ENCODE measurements at places on chromosomes 5 and 9. TPM values are rescaled to one million over a fixed set of nuclear protein-coding genes. Genes with fewer than 3 reads are reported as not detected.

GRCh38 chr5:77168879-77169244, 41.6 kb upstream of the PDE8B start:
- H3K4me3 ChIP-seq: peak overlapping the region; percentile 51
- H3K4me1 ChIP-seq: peaks cover 11% of the 10 kb centered on the region
- peak overlapping the region; percentile 80 for H3K27ac ChIP-seq
- DNase-seq: no peak
- H3K27me3 ChIP-seq: no peaks in the 10 kb centered on the region

DNA sequence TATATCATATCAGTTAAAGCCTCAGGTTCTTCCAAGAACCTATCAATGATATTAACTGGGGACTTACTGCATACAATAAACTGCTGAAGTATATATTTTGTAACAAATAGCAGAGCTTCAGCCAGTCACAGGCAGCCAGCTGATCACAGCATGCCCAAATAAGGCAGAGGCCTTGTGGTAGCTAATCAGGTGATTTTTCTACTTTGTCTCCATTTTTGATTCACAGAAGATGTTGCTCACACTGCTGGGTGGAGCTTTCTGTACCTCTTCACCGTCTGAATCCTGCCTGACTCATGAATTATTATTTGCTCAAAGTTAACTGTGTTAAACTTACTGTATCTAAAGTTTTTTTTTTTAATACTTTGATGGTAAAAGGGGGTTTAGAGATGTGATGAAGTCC, 357.4 kb downstream of the PSAT1 start:
- peaks cover 2% of the 10 kb centered on the region for H3K27me3 ChIP-seq
- no peaks in the 10 kb centered on the region for H3K4me1 ChIP-seq
- H3K4me3 ChIP-seq: no peak overlapping the region

Gene PRRC2B
- total RNA-seq: 300 TPM

DNA sequence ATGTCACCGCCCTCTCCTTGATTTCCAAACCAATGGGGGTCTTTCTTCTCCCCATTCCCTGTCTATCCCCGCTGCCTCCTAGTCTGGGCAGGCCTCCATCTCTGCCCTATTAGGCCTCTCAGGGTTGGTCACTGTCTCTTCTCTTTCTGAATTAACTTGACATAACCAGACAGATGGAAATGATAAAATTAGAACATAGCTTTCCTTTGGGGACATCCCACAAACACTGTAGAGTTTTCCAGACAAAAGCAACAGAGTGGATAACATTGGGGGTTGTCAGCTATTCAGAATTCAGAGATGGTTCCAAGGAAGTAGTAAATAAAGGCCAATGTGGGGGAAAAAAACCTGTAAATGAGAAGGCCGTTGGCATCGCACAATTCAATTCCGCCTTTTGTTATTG, 24.7 kb downstream of the LHX6 start:
- peaks cover 7% of the 10 kb centered on the region for H3K4me1 ChIP-seq
- no peak overlapping the region for H3K4me3 ChIP-seq
- no peak overlapping the region for H3K27ac ChIP-seq
- DNase-seq: no peak

DNA sequence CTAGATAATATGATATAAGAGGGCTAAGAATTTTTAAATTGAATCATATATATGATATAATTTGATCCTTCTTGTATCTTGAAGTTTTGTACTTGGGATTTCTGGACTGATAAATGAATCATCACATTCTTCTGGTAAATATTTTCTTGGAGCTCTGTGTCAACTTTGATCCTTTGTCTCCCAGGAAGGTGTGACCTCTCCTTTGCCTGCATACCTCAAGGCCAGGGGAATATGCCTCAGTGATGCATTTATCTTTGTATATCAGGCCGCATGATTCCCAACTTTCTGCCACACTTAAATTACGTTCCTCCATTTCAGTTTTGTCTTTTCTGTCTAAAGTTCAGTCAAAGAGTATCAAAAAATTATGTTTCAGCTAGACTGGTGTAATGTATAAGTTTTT, 101.2 kb downstream of the NLN start:
- H3K36me3 ChIP-seq: peaks cover 10% of the 10 kb centered on the region
- DNase-seq: no peak
- no peak overlapping the region for H3K27ac ChIP-seq
- H3K27me3 ChIP-seq: no peaks in the 10 kb centered on the region

- H3K4me3 ChIP-seq: no peak overlapping the region
- H3K4me1 ChIP-seq: no peaks in the 10 kb centered on the region
- H3K27me3 ChIP-seq: peaks cover 2% of the 10 kb centered on the region
- H3K36me3 ChIP-seq: peaks cover 2% of the 10 kb centered on the region
- no peak for DNase-seq
Measured at GRCh38 chr5:31825518-31826068, 186.7 kb downstream of the PDZD2 start.

- H3K27me3 ChIP-seq: no peaks in the 10 kb centered on the region
- H3K27ac ChIP-seq: no peak overlapping the region
- no peaks in the 10 kb centered on the region for H3K36me3 ChIP-seq
- H3K4me3 ChIP-seq: no peak overlapping the region
- no peak for DNase-seq
Measured at GRCh38 chr9:38337181-38337580, 55.3 kb upstream of the ALDH1B1 start.

Gene PCDHGA9
- total RNA-seq: 2.2 TPM

DNA sequence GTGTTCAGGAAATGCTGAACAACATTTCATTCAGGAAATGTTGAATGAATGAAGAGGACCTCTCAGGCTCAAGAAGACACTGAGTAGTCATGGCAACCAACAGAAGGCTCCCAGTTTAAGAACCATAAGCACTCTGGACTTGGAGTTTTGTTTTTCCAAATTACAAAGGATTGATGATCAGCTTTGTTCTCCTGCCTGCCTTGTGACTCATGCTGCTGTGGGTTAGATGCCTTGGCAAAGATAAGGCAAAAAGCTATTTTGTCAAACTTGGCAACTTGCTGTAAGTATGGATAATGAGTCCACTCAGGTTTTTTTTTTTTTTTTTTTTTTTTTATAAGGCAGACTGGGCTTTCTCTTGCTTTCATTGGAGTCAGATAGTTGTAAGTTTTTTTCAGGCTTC, 365.0 kb downstream of the TMEM232 start:
- H3K27ac ChIP-seq: no peak overlapping the region
- H3K27me3 ChIP-seq: no peaks in the 10 kb centered on the region
- no peak for DNase-seq
- H3K36me3 ChIP-seq: no peaks in the 10 kb centered on the region

Gene UGT3A2
- total RNA-seq: 0.86 TPM

- no peak overlapping the region for H3K4me3 ChIP-seq
- H3K27ac ChIP-seq: no peak overlapping the region
- peaks cover 22% of the 10 kb centered on the region for H3K27me3 ChIP-seq
- no peak for DNase-seq
Measured at GRCh38 chr5:139915266-139915665, 119.7 kb downstream of the PSD2 start.

DNA sequence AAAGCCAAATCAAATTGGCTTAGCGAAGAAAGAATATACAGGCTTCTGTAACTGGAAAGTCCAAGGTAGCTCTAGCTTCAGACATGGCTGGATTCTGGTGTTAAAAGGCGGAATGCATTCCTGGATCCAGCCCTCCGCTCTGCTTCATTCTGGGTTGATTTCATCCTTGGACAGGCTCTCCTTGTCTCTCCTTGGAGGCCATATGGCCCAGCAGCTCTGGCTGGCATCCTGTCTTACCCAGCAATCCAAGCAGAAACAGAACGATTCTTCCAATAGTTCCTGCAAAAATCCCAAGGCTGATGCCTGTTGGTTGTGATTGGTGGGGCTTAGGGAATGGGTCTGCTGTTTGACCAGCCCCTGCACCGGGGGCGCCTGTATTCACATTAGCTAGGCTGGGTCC, 37.0 kb upstream of the SAP30L start:
- no peak for DNase-seq
- peaks cover 14% of the 10 kb centered on the region for H3K4me1 ChIP-seq
- no peak overlapping the region for H3K27ac ChIP-seq
- H3K27me3 ChIP-seq: peaks cover 11% of the 10 kb centered on the region
- H3K36me3 ChIP-seq: no peaks in the 10 kb centered on the region
- no peak overlapping the region for H3K4me3 ChIP-seq

- DNase-seq: no peak
- no peak overlapping the region for H3K4me3 ChIP-seq
- no peaks in the 10 kb centered on the region for H3K27me3 ChIP-seq
- H3K27ac ChIP-seq: no peak overlapping the region
- peaks cover 3% of the 10 kb centered on the region for H3K36me3 ChIP-seq
- no peaks in the 10 kb centered on the region for H3K4me1 ChIP-seq
Measured at GRCh38 chr9:5326893-5327548, 12.7 kb downstream of the RLN1 start.

- DNase-seq: no peak
- H3K4me3 ChIP-seq: no peak overlapping the region
- H3K27me3 ChIP-seq: no peaks in the 10 kb centered on the region
Measured at GRCh38 chr9:89461265-89461664, 36.6 kb downstream of the SEMA4D start.

DNA sequence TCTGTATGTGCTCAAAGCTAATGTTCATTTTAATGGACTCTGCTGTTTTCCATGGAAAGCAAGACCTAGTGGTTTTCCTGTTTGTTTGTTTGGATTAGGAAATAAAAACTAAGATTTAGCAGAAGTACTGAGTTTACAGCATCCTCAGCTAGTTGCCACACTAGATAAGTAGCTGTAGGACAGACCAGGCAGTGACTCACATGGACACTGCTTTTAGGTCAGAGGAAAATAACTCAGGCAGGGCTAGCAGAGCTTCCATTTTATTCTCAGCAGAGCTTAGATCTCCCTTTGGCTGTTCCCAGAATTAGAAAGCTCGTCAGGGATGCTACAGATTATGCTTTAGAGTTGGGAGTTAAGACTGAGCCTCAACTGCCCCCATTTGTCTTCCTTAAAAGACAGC, 204.4 kb downstream of the SH3GL2 start:
- no peak overlapping the region for H3K4me3 ChIP-seq
- DNase-seq: no peak
- H3K36me3 ChIP-seq: no peaks in the 10 kb centered on the region
- no peak overlapping the region for H3K27ac ChIP-seq

Gene NR5A1
- 0.26 TPM for total RNA-seq

DNA sequence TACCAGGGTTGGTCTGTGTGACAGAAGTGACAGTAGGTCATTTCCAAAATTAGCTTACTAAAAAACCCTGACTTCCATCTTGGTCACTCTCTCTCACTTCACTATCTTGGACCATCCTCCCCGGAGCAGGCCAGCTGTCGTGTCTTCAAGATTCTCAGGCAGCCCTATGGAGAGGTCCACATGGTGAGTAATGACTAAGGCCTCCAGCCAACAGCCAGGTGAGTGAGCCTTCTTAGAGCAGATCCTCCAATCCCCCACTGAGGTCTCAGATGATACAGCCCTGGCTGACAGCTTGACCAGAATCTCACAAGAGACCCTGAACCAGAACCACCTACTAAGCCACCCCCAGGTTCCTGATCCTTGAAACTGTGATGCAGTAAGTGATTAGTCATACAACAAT, 92.0 kb downstream of the DCP2 start:
- H3K27ac ChIP-seq: no peak overlapping the region
- no peaks in the 10 kb centered on the region for H3K27me3 ChIP-seq
- DNase-seq: no peak
- H3K36me3 ChIP-seq: peaks cover 13% of the 10 kb centered on the region
- H3K4me3 ChIP-seq: no peak overlapping the region

DNA sequence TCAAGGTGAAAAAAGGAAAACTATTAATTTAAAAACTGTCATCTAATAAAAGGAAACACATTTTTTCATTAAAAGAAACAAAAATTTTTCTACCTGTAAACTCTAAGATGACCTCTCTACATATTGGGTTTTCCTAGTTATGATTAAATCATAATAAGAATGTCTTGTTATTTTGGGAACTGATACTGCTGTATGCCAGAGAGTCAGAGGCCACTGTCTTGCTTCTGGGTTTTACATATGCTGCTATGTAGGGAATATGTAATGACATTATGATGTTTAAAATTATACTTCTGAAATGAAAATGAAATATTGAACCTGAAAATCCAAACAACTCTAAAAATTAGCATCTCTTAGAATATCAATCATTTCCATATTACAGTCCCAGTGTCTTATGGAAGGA, 63.7 kb downstream of the FEM1C start:
- H3K36me3 ChIP-seq: no peaks in the 10 kb centered on the region
- H3K4me1 ChIP-seq: no peaks in the 10 kb centered on the region
- no peak for DNase-seq

GRCh38 chr9:15295761-15296405, 11.1 kb downstream of the TTC39B start:
- H3K27ac ChIP-seq: peak overlapping the region; percentile 27
- H3K4me3 ChIP-seq: peak overlapping the region; percentile 40
- peaks cover 24% of the 10 kb centered on the region for H3K36me3 ChIP-seq
- DNase-seq: no peak
- H3K27me3 ChIP-seq: no peaks in the 10 kb centered on the region
- H3K4me1 ChIP-seq: peaks cover 17% of the 10 kb centered on the region

Gene TBC1D2
- total RNA-seq: 20.9 TPM

DNA sequence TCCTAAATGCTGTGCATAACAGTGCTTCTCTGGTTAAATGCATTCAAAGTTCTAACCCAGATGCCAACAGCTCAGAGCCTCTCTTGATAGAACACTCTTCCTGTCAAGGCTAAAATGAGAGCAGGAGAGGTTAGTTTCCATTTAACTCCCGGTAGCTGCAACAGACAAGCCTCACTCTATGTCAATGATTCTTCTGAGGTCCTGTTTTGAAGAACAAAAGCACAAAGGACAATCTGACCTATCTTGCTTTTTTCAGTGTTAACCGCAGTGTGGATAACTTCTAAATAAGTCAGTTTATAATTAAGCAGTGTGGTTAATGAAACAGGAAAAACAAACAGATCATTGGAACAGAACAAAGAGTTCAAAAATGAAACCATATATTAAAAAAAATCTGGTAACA, 80.7 kb downstream of the ANKRD55 start:
- no peak overlapping the region for H3K27ac ChIP-seq
- DNase-seq: no peak
- H3K27me3 ChIP-seq: no peaks in the 10 kb centered on the region
- H3K4me3 ChIP-seq: no peak overlapping the region
- H3K36me3 ChIP-seq: no peaks in the 10 kb centered on the region

Gene PRLR
- total RNA-seq: 6.7 TPM

- no peak overlapping the region for H3K27ac ChIP-seq
- peaks cover 37% of the 10 kb centered on the region for H3K36me3 ChIP-seq
- peaks cover 3% of the 10 kb centered on the region for H3K4me1 ChIP-seq
- DNase-seq: no peak
- H3K4me3 ChIP-seq: no peak overlapping the region
Measured at GRCh38 chr5:14306329-14306815, 163.2 kb downstream of the TRIO start.

DNA sequence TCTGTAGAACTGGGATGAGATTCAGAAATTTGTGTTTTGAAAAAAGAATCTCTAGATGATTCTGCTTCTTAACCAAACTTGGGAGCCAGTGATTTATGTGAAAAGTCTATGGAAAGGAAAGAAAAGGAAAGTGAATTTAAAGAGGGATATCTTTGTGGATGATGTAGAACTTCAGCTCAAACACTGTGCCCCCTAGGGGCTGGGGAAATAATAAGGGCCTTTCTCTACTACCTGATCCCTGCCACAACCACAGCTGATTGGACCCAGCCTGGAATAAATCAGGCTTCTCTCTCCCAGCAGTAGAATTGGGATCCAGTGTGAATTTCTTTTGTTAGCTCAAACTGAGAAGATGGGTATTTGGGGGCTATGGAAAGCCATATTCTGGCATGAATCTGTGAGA, 155.0 kb downstream of the PRELID2 start:
- peaks cover 9% of the 10 kb centered on the region for H3K4me1 ChIP-seq
- no peaks in the 10 kb centered on the region for H3K27me3 ChIP-seq
- no peak for DNase-seq
- no peak overlapping the region for H3K27ac ChIP-seq
- no peak overlapping the region for H3K4me3 ChIP-seq

All from type B pancreatic cell (in vitro differentiated cells).